ENCODE measurements at places on chromosomes 13 and 19.

DNA sequence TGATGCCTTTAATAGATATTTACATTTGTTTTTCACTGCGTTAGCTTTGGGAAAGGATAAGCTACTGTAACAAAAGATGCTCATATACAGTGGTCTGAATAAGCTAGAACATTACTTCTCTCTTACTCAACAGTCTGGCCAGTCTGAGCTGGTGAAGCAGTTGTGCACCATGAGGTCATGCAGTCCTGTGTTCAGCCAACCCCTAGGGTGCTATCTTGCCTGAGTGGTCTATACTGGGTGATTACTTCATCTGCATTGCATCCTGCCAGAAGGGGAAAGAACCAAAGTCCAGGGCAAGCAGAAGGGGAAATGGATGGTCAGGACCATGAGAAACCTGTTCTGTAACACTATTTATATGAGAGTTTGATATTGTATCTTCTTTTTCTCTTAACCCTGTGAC is 31.5 kb downstream of the ERCC5 start:
- no peak for DNase-seq

- no peak for DNase-seq
These were observed 63.5 kb upstream of the HMGB1 start for GRCh38 chr13:30529085-30529834.

DNA sequence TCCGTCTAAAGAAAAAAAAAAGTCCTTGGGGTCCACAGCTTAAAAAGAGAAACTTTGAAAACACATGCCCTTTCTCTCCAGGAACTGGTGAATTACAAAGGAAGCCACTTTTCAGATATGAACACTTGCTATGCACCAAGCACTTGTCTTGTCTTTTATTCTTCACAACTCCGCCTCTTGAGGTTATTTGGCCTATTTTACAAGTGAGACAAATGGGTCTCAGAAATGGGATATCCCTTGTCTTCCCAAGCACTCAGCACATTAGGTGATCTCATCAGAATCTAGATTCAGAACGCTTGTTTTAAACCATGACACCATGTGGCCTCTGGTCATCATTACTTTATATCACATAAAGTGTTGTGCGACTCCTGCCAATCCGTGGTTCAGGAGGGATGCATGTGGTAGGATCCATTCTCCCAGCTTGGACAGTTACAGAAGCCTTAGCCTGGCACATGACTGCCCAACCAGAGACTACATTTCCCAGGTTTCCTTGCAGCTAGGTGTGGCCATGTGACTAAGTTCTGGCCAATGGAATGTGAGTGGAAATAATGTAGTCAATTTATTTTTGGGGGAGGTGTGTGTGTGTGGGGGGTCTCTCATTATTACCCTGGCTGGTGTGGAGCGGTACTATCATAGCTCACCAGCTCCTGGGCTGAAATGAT is 13.9 kb downstream of the TSKS start:
- no peak for DNase-seq

- no peak for DNase-seq
These were observed 2.3 kb downstream of the HSPB6 start for GRCh38 chr19:35754370-35755130.

DNA sequence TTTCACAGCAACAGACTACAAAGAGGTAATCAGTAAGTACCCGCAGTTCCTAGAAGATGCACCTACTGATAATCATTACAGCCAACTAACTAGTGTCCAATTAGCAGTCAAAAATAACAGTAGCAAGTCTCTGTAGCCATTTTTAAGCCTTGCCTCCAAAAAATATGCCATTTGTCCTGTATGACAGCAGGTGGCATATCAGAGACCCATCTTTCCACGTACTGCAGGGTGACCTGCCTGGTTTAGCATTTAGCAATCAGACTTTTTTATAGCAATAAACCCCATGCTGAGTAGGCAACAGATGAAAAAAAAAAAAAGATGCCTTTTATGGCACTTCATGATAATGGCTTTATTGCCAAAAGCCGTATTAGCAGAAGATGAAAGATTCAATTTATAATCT is 155.3 kb upstream of the LSM14A start:
- no peak for DNase-seq

- DNase-seq, result no peak
These were observed 814.7 kb downstream of the PCDH9 start for GRCh38 chr13:66415444-66415843.

DNA sequence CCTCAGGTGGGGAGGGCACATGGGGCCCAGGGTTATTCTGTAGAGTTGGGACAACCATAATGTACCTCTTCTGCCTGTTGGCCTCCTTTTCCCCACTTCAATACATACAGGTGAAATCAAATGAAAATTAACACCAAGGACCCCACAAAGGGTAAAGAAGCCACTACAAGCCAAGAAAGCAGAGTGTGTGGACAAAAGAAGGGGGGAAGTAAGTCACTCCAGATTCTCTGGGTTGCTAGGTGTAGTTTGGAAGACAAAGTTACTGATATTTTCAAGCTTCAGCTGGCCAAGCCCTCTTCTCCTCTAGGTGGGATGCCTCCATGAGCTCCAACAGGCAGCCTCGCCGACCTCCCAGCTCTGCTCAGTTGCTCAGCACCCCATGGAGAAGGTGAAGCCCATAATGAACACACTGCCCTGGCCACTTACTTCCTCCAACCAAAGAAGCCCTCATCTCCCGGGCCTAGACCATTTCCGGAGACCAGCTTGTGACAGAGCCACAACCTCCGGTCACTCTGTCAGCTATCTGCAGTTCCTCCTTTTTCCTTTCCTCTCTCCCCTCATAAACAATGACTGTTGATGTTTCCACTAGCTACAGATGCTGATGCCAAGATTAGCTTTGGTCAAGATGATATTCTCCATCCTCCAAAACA is 66.8 kb upstream of the MED4 start:
- peak; percentile 91 for DNase-seq

- no peak for DNase-seq
These were observed 226.3 kb downstream of the TBC1D4 start for GRCh38 chr13:75255653-75256052.

- no peak for DNase-seq
These were observed 231.7 kb downstream of the GGACT start for GRCh38 chr13:100356889-100357288.

DNA sequence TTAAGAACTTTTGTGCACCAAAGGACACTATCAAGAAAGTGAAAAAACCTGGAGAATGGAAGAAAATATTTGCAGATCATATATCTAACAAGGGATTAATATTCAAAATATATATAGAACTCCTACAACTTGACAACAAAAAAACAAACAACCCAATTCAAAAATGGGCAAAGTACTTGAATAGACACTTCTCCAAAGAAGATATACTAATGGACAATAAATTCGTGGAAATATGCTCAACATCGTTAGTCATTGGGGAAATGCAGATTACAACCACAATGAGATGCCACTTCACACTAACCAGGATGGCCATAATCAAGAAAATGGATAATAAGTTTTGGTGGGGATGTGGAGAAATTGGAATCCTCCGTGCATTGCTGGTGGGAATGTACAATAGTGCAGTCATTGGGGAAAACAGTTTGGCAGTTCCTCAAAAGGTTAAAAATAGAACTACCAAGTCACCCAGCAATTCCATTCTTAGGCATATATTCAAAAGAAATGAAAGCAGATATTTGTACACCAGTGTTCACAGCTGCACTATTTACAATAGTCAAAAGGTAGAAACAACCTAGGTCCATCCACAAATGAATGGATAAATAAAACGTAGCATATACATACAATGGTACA is 2.2 kb upstream of the LSR start:
- no peak for DNase-seq

GRCh38 chr19:40304306-40304705 is 19.2 kb upstream of the AKT2 start:
- DNase-seq, result no peak

DNA sequence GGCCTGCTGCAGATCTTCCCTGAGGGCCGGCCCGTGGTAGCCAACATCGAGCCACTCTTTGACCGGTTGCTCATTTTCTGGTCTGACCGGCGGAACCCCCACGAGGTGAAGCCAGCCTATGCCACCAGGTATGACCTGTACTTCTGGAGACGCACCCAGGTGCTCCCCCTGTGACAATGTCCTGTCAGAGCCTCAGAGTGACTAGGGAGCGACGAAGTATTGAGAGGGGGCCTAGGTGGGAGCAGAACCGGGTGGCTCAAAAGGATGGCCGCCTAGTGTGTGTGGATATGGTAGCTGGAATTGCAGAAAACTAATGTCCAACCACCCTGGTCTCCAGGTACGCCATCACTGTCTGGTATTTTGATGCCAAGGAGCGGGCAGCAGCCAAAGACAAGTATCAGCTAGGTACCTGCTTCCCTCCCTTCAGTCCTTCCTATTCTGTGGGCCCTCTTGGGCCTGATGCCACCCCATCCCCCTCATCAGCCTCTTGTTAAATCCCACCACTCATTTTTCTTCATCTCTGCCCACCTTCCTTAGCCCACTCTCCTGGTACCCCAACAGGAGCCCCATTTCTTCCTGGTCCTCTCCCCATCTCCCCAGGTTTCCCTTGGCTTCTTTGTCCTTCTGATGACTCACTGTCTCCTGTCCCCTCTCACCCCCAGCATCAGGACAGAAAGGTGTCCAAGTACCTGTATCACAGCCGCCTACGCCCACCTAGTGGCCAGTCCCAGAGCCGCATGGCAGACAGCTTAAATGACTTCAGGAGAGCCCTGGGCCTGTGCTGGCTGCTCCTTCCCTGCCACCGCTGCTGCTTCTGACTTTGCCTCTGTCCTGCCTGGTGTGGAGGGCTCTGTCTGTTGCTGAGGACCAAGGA is 8.4 kb downstream of the EGLN2 start:
- no peak for DNase-seq

DNA sequence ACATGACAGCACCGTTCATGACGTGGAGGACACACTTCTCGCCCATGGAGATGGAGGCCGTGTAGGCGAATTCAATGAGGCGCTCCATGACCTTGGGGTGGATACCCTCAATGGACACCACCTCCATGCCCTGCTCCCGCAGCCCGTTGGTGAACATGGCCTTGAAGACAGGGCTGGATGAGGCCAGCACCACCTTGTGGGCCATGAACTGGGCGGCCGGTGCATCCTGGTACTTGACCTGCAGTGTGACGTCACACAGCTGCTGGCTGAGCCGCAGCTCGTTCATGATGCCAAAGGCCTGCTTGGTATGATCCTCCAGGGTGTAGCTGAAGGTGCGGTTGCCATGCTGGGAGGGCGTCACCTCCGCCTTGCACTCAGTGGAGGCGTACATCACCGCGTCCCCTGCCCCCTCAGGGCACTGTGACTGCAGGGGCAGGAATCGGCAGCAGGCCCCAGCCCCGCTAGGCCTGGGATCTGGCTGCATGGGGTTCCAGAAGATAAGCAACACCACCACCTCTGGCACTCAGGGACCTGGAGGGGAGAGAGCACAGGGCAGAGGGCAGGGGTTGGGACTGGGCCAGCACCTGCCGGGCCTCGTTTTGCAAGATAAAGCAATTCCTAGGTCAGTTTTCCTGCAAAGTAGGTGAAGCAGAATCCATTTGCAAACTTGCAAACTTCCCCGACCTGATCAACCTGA is 3.5 kb downstream of the KEAP1 start:
- DNase-seq, result no peak

- DNase-seq, result peak; percentile 56
These were observed 222.6 kb upstream of the MAB21L1 start for GRCh38 chr13:35698911-35699576.

DNA sequence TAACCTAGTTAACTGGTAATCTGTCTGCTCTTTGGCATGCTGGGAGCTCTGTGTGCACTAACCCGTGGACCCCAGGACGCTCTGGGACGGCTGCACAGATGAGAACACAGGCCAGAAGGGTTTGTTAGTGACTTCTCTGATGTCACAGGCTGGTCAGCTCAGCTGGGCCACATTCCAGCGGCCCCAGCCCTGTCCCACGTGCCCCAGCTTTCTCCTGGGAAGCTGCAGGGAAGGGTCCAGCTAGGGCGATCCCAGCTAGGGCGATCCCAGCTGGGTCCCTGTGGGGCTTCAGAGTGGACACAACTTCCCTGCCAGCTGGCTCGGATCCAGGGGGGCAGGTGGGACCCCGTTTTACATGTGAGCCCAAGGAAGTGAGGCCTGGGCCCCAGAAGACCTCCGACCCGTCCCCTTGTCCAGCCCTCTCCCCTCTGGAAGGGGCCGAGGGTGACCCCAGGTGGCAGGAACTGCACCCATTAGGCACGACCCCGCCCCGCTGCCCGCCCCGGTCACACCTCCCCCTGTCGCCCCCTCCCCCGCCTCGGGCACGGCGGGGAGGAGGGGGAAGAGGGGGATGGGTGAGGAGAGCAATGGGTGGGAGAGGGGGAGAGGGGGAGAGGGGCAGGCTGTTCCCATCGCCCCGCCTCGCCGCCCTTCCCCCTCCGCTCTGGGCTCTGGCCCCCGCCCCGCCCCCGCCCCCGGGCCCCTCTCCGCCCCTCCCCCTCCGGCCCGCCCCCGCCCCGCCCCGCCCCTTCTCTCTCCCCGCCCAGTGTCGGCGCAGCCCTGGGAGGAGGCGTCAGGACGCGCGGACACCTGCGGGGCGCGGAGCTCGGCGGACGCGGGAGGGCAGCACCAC is 75.2 kb upstream of the MCF2L start:
- no peak for DNase-seq

GRCh38 chr13:95485045-95485517 is 67.4 kb upstream of the CLDN10 start:
- no peak for DNase-seq

DNA sequence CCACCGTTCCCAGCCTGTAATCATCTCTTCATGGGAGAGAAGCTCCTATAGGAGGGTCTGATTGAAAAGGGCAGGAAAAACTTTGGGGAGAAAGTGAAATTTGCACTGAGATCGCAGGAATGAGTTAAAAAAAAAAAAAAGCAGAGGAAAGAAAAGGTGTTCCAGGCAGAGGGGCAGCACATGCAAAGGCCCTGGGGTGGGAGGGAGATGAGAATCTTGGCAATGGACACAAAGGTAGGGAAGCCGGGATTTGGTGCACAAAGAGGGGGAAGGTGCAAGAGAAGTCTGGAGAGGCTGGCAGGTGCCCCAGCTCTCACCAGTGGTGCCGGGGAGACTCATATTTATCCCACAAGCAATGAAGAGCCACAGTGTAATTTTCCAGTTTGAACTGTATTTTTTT is 16.4 kb upstream of the GPR32 start:
- DNase-seq, result no peak

DNA sequence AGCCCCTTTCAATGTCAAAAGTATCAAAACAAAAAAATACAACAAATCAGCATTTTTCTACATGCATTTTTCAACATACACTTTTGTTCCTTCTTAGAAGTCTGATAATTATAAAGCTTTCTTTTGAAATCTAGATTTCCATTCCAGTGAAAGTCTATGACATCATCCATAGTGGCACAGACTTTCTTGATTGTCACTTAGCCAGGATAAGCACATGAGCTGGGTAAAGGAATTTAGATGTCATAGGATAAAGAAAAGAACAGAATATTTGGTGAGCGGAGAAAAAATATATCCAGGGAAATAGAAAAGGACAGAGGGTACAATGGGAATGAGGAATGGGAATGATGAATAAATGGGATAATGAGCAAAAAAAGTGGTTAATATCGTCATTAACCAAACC is 15.1 kb upstream of the TRPC4 start:
- no peak for DNase-seq

GRCh38 chr13:39132286-39133230 is 94.3 kb downstream of the NHLRC3 start:
- DNase-seq, result no peak

DNA sequence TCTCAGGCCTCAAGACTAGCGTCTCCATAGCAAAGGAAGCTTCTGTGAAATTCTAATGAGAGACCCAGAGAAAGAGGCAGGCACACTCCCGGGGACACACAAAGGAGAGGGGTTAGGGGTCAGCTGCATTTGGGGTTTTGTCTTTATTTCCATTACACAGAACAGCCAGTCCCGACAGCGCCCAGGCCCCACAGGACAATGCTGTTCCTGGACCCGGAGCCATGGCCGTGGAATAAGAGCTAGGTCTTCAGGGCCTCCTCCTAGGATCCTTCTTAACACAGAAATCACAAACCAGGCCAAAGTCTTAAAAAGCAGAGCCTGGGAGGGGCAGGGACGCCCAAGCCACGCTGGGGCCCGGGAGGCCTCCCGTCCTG is 22.8 kb downstream of the KCTD15 start:
- no peak for DNase-seq

All from cardiac septum (tissue), 1 donor.